Caco-2 (cell line): ENCODE measurements at places on chromosomes 7 and 10. TPM values are rescaled to one million over a fixed set of nuclear protein-coding genes. Genes with fewer than 3 reads are reported as not detected.
A peak's percentile ranks its signal among the peaks of the same experiment; 100 is the strongest.

DNA sequence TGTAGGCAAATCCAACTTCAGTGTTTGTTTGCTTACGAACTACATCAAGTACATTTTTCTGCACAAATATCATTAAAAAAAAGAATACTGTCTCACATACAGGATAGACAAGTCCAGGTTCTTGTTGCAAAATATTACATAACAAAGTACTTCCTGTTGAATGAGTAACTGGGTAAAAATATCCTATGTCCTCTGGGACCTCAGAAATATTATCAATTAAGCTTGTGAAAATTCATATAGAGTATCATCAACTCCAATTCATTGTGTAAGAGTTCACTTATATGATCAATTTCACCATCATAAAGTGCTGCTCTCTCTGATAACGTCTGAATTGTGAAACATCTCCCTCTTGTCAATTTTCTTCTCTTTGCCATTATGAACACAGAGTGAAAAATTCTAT lies 22.6 kb downstream of the HERC4 start:
- no peak overlapping the region for H3K4me3 ChIP-seq
- no peaks in the 10 kb centered on the region for H3K27me3 ChIP-seq
- no peak overlapping the region for H3K27ac ChIP-seq
- no peaks in the 10 kb centered on the region for H3K4me1 ChIP-seq

- H3K27ac ChIP-seq = no peak overlapping the region
- H3K4me1 ChIP-seq = no peaks in the 10 kb centered on the region
- H3K4me3 ChIP-seq = no peak overlapping the region
- DNase-seq = no peak
- H3K36me3 ChIP-seq = no peaks in the 10 kb centered on the region
Measured at GRCh38 chr7:115474137-115474536, 552.2 kb downstream of the MDFIC start.

Gene MOGAT3
- 6.3 and 8.1 TPM in 2 replicates for total RNA-seq

Gene GPR15LG
- total RNA-seq = not detected in 2 replicates

DNA sequence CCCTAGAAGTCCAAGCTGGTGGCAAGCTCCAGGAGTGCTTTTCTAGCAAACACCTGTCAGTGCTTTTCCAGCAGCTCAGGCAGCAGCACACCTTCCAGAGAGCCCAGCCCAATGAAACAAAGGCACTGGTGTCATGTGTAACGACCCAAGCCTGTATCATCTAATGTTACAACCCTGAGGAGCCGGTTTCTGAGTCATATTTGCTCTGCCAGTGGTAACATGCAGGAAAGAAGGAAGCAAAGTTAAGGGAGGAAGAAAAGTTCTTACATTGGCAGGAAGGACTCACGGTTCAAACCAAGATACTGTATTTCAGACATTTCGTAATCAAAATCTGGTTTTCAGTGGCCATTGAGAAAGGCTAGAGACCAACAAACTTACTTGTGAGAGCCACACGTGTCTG lies at the start of gene ANKRD22:
Gene ANKRD22 (minus strand): TSS at position 139 of the 400 bp plus-strand sequence. CDS start 237 bp downstream, outside the sequence.
- no peaks in the 10 kb centered on the region for H3K36me3 ChIP-seq
- DNase-seq = peak; percentile 59
- no peak within 1 kb of the TSS for H3K4me3 ChIP-seq
- peak within 1 kb of the TSS; percentile 23 for H3K27ac ChIP-seq

DNA sequence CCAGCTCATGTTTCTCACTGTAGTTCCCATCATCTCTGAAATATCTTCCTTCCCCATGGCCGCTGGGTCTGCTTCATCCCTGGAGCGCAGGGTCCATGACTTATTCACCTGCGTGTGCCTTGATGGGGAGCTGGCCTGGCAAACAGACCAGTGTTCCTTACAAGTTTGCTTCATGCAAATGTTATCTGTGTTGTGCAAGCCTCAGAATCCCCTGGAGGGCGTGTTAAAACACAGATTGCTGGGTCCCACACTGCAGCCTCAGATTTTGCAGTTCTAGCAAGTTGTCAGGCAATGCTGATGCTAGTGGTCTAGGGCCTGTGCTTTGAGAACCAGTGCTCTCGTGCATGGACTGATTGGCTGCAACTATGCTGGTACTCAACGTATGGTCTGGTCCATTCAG lies 7.2 kb upstream of the DMBT1 start:
- H3K27ac ChIP-seq = no peak overlapping the region
- H3K27me3 ChIP-seq = no peaks in the 10 kb centered on the region; the same call in 1 of the 2 replicates

- H3K4me3 ChIP-seq = no peak overlapping the region
- no peak for DNase-seq
- H3K27ac ChIP-seq = no peak overlapping the region
Measured at GRCh38 chr10:129323879-129324278, 143.2 kb upstream of the MGMT start.

GRCh38 chr7:146201945-146202344 lies 85.3 kb downstream of the CNTNAP2 start:
- H3K36me3 ChIP-seq = no peaks in the 10 kb centered on the region
- H3K4me1 ChIP-seq = no peaks in the 10 kb centered on the region
- DNase-seq = no peak

DNA sequence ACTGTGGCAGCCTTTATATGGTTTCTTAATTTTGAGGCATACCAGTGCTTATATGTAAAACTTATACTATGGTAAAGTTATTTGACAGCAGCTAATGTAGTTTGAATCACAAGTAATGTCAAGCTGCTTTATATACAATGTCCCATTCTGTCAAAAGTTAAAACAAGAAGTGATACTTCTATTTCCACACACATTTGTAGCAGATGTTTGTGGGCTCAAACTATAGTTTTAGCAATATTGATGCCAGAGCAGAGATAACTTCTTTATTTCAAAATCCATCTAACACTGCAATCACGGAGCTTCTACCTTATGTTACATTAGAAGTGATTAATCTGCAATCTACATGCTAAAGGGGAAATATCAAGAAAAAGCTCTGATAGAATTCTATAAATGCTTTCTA lies 149.6 kb downstream of the ADK start:
- H3K36me3 ChIP-seq = no peaks in the 10 kb centered on the region
- no peak overlapping the region for H3K27ac ChIP-seq
- no peak overlapping the region for H3K4me3 ChIP-seq
- no peaks in the 10 kb centered on the region for H3K27me3 ChIP-seq
- no peaks in the 10 kb centered on the region for H3K4me1 ChIP-seq

DNA sequence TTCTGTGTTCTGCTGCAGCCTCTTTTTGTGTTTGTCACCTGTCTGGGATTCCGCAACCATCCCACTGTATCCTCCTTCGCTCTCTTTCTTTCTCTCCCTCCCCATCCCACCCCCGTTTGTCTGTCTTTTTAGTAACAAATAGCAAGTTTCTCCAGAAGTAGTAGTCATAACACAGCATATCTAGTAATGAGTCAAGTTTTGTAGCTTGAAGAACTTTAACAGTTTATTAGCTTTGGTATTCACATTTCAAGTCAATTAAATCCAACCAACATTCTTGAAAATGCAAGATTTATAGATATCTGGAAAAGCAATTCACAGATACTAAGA lies 154.1 kb upstream of the MTPN start:
- H3K4me1 ChIP-seq = no peaks in the 10 kb centered on the region
- H3K36me3 ChIP-seq = no peaks in the 10 kb centered on the region
- no peak overlapping the region for H3K27ac ChIP-seq
- H3K4me3 ChIP-seq = no peak overlapping the region
- H3K27me3 ChIP-seq = no peaks in the 10 kb centered on the region; the same call in 1 of the 2 replicates

- no peak for DNase-seq
- H3K36me3 ChIP-seq = no peaks in the 10 kb centered on the region
- no peaks in the 10 kb centered on the region for H3K4me1 ChIP-seq
- no peaks in the 10 kb centered on the region for H3K27me3 ChIP-seq
Measured at GRCh38 chr7:158358926-158359645, 228.5 kb downstream of the PTPRN2 start.

DNA sequence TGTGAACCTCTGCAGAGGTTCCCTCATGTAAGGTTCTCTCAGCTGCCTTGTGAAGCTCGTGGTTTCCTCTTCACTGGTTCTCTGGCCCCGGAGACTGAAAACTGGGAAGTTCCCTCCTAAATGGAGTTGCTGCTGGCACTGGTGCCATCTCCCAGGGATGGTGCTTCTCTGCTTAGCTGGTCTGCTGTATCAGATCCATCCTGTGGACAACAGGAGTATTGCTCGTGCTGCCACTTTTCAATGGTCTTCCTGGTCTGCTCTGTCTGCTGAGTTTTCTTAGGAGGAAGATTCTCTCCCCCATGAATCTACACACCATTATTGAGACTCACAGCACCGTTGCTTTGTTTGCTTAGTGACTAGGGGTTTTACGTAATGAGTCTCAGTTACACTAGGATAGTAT lies 247.8 kb downstream of the OTUD1 start:
- H3K27me3 ChIP-seq = no peaks in the 10 kb centered on the region; the same call in 1 of the 2 replicates
- no peak for DNase-seq
- no peaks in the 10 kb centered on the region for H3K4me1 ChIP-seq
- no peaks in the 10 kb centered on the region for H3K36me3 ChIP-seq
- no peak overlapping the region for H3K4me3 ChIP-seq

Gene SPDYE9
- not detected in 2 replicates for total RNA-seq

Gene TMEM236
- total RNA-seq = 0.60 and 0.64 TPM in 2 replicates
